ENCODE measurements at places on chromosomes 13 and 19.

DNA sequence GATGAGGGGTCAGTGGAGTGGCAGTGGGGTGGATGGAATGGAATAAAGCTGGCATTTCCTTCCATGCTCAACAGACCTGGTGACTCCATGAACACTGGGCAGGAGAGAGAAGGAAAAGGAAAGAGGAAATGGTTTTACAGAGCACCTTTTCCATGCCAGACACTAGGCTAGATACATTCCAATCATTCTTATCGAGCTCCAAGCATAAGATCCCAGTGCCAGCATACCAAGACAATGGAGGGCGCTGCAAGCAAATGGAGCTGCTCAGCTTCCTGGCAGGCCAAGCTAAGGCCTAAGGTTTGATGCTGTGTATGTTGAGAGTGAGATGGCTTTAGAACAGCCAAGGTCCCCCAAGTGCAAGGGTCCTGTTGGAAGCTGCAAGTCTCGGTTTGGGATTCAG, 113.2 kb downstream of the HSPH1 start:
- no peak for DNase-seq

DNA sequence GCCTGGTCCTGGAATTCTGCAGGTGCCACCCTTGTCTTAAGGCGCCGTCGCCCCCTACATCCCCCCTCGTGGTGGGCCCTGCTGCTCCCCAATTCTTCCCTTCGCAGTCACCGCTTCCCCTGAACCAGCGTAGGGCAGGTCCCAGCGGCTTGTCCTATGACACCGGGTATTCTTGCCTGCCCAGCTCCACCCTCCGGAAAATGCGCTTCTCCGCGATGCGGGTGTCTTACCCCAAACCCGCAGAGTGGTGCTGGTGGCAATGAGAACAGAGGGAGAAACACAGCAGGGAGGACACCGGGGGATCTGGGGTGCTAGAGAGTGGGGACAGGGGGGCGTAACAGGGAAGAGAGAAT, 9.0 kb downstream of the ZNF808 start:
- peak; percentile 32 for DNase-seq

GRCh38 chr19:2327773-2328400, 499 bp downstream of the LSM7 start:
- peak; percentile 89 for DNase-seq

DNA sequence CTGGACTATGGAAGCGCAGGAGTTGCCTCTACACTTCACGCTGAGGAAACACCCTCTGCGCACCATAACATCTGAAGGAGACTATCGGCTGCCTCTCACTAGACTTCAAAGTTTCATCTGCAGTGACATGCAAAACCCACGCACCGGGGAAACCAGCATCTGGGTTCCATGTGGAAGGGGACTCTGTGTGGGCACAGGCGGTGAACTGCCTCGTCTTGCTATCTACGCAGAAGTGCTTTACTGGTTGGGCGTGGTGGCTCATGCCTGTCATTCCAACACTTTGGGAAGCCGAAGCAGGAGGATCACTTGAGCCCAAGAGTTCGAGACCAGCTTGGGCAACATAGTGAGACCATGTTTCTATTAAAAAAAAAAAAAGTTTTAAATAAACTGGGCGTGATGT, 116.4 kb downstream of the STK24 start:
- no peak for DNase-seq

- DNase-seq = peak; percentile 45
Measured at GRCh38 chr19:46515879-46516350, 20.2 kb upstream of the PNMA8B start.
